ENCODE measurements at places on chromosomes 5 and 9.

GRCh38 chr5:151648988-151649387 lies 37.7 kb downstream of the SPARC start:
- H3K4me3 ChIP-seq: no peak overlapping the region
- H3K27ac ChIP-seq: no peak overlapping the region
- peaks cover 5% of the 10 kb centered on the region for H3K36me3 ChIP-seq
- no peak for DNase-seq
- no peaks in the 10 kb centered on the region for H3K27me3 ChIP-seq

DNA sequence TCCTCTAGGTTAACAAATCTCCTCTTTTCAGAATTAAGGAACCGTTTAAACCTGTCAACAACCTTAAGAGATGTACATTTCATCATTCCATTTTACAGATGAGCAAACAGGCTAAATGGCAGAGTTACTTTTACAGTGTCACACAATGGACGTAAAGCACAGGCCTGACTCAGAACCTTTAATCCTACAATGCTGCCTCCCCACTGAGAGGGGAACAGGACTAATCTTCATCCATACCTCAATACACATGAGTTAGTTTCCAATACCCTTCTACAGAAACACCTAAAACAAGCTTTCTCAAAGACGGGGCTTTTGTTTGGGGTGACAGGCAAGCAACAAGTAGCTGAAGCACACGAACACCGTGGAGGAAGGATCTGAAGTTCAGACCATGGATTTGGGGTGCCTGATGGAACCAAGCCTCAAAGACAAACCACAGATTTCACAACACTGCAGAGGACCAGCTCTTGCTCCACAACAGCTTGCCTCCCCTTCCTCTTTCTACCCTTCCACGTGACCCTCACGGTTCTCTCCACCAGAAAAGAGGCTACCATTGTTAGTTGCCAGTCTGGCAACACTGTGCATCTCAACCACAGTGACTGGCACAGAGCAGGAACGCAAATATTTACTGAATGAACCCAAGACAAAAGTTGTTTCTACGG lies 1.8 kb downstream of the RNF130 start:
- peak overlapping the region; percentile 95 for H3K4me3 ChIP-seq
- H3K36me3 ChIP-seq: no peaks in the 10 kb centered on the region
- DNase-seq: peak; percentile 33
- H3K27ac ChIP-seq: peak overlapping the region; percentile 87

DNA sequence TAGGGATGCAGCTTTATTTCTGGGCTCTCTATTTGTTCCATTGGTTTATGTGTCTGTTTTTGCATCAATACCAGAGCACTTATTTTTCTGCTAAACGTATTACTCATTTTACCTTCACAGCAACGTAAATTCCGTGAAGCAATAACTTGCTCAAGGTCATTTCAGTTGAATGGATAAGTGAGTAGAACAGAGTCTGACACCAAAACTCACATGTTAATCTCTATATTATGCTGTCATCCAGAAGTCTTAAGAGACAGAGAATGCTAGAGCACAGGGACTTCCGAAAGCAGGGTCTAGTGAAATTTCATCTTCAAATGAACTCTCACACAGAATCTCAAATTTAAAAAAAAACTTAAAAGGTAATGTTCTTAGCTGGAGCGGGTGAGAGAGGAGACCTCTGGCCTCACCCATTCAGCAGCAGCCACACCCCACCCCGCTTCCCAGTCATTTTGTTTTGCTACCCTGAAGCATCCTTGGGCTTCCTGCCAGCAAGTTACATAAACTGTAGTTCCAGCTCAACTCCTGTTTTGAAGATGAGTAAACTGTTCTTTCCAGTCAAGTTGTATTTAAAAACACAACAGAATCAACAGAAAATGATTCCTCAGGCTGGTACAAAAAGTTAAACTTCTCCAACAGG lies 69.3 kb downstream of the TRIM36 start:
- no peak overlapping the region for H3K4me3 ChIP-seq
- no peak overlapping the region for H3K27ac ChIP-seq
- no peaks in the 10 kb centered on the region for H3K27me3 ChIP-seq

GRCh38 chr5:168965638-168966037 lies 335.3 kb downstream of the SLIT3 start:
- H3K4me3 ChIP-seq: no peak overlapping the region
- no peaks in the 10 kb centered on the region for H3K36me3 ChIP-seq
- no peak for DNase-seq
- no peaks in the 10 kb centered on the region for H3K27me3 ChIP-seq
- no peaks in the 10 kb centered on the region for H3K4me1 ChIP-seq

DNA sequence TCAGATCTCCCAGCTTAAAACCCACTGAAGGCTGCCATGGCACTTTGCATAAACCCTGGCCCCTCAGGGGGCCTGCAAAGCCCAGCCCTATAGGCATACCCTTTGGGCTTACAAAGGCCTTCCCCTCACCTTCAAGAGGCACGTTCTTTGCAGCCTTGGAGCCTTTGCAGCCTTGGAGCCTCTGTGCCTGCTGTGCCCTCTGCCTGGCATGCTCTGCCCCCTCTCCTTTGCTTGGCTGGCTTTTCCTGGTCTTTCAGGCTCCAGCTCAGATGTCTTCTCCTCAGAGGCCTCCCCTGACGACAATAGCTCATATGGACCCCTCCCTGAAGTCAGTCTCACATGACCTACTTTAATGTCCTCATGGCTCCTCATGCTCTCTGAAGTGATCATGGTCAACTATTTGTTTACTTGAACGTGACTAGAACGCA lies 60.3 kb downstream of the CXXC5 start:
- H3K4me1 ChIP-seq: no peaks in the 10 kb centered on the region
- H3K36me3 ChIP-seq: peaks cover 7% of the 10 kb centered on the region
- no peak overlapping the region for H3K27ac ChIP-seq
- peaks cover 16% of the 10 kb centered on the region for H3K27me3 ChIP-seq
- H3K4me3 ChIP-seq: no peak overlapping the region

DNA sequence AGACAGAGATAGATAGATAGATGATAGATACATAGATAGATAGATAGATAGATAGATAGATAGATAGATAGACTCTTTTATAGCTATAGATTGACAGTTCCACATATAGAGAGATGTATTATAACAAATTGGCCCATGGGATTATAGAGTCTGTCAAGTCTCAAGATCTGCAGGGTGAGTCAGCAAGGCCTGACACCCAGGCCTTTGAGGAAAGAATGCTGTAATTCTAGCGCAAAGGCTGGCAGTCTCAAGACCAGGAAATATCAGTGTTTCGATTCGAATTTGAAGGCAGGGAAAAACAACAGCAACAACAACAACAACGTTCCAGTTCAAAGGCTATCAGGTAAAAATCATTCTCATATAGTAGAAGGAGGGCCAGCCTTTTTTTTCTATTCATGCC lies 339.2 kb upstream of the CDH9 start:
- H3K36me3 ChIP-seq: no peaks in the 10 kb centered on the region
- no peak overlapping the region for H3K4me3 ChIP-seq

DNA sequence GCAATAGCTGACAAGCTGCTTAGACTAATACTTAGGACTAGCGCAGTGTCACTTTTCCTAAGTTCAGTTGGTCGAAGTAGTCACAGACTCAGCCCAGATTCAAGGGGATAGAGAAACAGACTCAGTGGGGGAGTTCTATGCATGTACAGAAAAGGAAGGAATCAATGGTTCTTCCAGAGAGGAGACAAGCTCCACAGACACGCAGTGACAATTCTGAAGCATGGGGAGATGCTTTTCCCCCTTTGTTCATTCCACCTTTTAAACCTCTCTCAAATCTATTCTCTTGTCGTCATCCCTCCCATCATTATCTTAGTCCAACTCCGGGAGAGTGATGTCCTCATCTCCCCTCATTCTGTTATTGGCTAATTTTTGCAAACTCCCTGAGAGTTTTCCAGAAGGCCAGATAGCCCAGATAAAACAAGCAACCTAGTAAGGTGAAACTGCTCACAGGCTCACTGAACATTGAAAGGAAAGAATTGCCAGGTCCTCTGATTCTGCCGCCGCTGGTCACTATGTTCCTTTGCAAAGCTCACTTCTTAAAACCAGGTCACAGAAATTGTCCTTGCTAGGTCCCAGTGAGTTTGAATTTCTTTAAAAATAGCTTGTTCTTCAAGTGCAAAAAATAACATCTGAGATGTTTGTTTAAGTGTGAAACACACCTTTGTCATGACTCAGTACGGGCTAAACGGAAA lies 13.4 kb upstream of the STRBP start:
- H3K27me3 ChIP-seq: peaks cover 4% of the 10 kb centered on the region
- no peak overlapping the region for H3K4me3 ChIP-seq
- no peaks in the 10 kb centered on the region for H3K36me3 ChIP-seq
- no peak for DNase-seq
- H3K27ac ChIP-seq: no peak overlapping the region
- H3K4me1 ChIP-seq: no peaks in the 10 kb centered on the region

- no peaks in the 10 kb centered on the region for H3K27me3 ChIP-seq
- no peak overlapping the region for H3K4me3 ChIP-seq
- no peaks in the 10 kb centered on the region for H3K36me3 ChIP-seq
- H3K27ac ChIP-seq: no peak overlapping the region
- no peak for DNase-seq
- no peaks in the 10 kb centered on the region for H3K4me1 ChIP-seq
Observed at GRCh38 chr5:89722538-89722937, 687.0 kb downstream of the CETN3 start.

- peaks cover 73% of the 10 kb centered on the region for H3K27me3 ChIP-seq
- DNase-seq: no peak
- H3K36me3 ChIP-seq: no peaks in the 10 kb centered on the region
Observed at GRCh38 chr9:30630459-30630858, 1754.0 kb upstream of the ACO1 start.

DNA sequence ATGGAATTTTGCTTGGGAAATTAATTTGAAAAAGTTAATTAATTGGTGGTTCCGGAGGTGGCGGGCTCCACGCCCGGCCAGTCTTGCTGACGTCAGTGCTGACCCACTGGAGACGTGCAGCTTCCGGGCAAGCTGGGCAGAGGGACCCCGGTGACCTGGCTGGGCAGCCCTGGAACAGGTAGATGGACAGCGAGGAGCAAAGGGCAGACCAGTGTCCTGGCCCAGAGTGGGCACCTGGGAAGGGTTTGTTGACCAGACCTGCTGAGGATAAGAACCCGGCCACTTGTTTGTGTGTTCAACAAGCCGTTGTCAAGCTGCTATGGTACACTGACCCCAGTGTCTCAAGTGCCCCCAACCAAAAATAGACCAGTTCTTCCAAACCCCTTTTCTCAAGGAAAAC lies 17.5 kb downstream of the CXXC5 start:
- no peaks in the 10 kb centered on the region for H3K27me3 ChIP-seq
- no peak overlapping the region for H3K27ac ChIP-seq
- peaks cover 23% of the 10 kb centered on the region for H3K4me1 ChIP-seq
- DNase-seq: no peak
- no peak overlapping the region for H3K4me3 ChIP-seq

- H3K4me1 ChIP-seq: no peaks in the 10 kb centered on the region
- H3K27me3 ChIP-seq: no peaks in the 10 kb centered on the region
- no peak overlapping the region for H3K4me3 ChIP-seq
- no peak for DNase-seq
- H3K27ac ChIP-seq: no peak overlapping the region
- no peaks in the 10 kb centered on the region for H3K36me3 ChIP-seq
Observed at GRCh38 chr5:1136814-1137213, 25.0 kb upstream of the SLC12A7 start.

DNA sequence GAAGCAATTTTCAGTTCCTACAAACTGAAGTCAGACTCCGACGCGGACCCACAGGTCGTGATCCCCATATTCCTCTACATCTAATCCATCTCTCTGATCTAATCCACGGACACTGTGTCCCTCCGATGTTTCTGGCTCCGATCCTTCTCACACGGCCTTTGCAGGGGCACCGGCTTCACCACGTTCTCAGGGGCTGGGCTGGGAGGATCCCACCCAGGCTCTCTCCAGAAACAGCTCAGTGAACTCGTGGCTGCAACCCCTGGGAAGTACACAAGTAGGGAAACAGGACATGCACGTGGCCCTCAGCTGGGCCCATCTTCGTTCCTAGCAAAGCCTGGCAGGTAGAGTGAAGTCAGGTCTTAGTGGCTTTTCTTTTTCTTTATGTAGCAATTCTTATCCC lies 49.1 kb upstream of the OLFM1 start:
- DNase-seq: no peak
- H3K36me3 ChIP-seq: no peaks in the 10 kb centered on the region
- peaks cover 76% of the 10 kb centered on the region for H3K27me3 ChIP-seq
- H3K27ac ChIP-seq: no peak overlapping the region

GRCh38 chr9:104844710-104845109 lies 80.8 kb downstream of the NIPSNAP3B start:
- H3K27me3 ChIP-seq: no peaks in the 10 kb centered on the region
- no peak overlapping the region for H3K4me3 ChIP-seq
- no peak for DNase-seq
- H3K4me1 ChIP-seq: no peaks in the 10 kb centered on the region

DNA sequence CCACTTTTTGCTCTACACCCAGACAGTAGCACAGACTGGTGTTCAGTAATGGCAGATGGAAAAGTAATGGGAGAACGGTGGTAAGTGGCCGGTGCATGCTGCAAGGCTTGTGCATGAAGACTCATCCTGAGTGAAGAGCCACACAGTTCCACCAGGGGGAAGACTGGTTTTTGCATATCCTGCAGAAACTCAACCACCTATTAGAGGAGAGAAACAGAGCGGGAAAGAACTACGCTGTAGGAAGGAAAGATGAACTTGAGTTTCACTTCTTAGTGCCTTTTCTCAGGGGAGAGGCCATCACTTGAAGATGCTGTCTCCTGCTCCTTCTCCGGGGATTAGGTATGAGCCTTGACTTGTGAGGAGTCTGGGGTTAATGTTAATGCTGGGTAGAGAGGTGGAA lies 9.4 kb upstream of the PRSS3 start:
- no peak for DNase-seq
- no peaks in the 10 kb centered on the region for H3K36me3 ChIP-seq
- no peak overlapping the region for H3K27ac ChIP-seq
- peaks cover 20% of the 10 kb centered on the region for H3K4me1 ChIP-seq
- H3K4me3 ChIP-seq: no peak overlapping the region

- H3K4me1 ChIP-seq: no peaks in the 10 kb centered on the region
- no peak overlapping the region for H3K27ac ChIP-seq
- no peak overlapping the region for H3K4me3 ChIP-seq
- H3K27me3 ChIP-seq: no peaks in the 10 kb centered on the region
Observed at GRCh38 chr9:35035851-35036701, 36.3 kb downstream of the VCP start.

- no peak overlapping the region for H3K27ac ChIP-seq
- H3K36me3 ChIP-seq: no peaks in the 10 kb centered on the region
- H3K27me3 ChIP-seq: no peaks in the 10 kb centered on the region
- no peak overlapping the region for H3K4me3 ChIP-seq
- H3K4me1 ChIP-seq: peaks cover 4% of the 10 kb centered on the region
Observed at GRCh38 chr5:177113566-177114424, 19.8 kb upstream of the NSD1 start.

- no peak overlapping the region for H3K4me3 ChIP-seq
- no peak for DNase-seq
- H3K27me3 ChIP-seq: peaks cover 73% of the 10 kb centered on the region
- H3K4me1 ChIP-seq: no peaks in the 10 kb centered on the region
- H3K27ac ChIP-seq: no peak overlapping the region
Observed at GRCh38 chr9:15048772-15049171, 138.5 kb upstream of the FREM1 start.

GRCh38 chr5:5784101-5784500 lies 361.6 kb downstream of the ICE1 start:
- DNase-seq: no peak
- H3K4me3 ChIP-seq: no peak overlapping the region
- peaks cover 4% of the 10 kb centered on the region for H3K4me1 ChIP-seq
- H3K27me3 ChIP-seq: no peaks in the 10 kb centered on the region
